ENCODE measurements at places on chromosomes 11 and 22. TPM values are rescaled to one million over a fixed set of nuclear protein-coding genes. Genes with fewer than 3 reads are reported as not detected.

TMEM191B gene
- not detected for total RNA-seq

PIWIL4 gene
- under 0.01 TPM for total RNA-seq

SVIP gene
- total RNA-seq = 3.4 TPM

WBP2NL gene
- 0.18 TPM for total RNA-seq

MORC2 gene
- total RNA-seq = 10.3 TPM

GDPD4 gene
- not detected for total RNA-seq

CAPN5 gene
- total RNA-seq = 22.5 TPM

Data from myometrial cell (primary cell).